Dermis microvascular lymphatic vessel endothelial cell (primary cell): ENCODE measurements at places on chromosomes 5 and 9.

DNA sequence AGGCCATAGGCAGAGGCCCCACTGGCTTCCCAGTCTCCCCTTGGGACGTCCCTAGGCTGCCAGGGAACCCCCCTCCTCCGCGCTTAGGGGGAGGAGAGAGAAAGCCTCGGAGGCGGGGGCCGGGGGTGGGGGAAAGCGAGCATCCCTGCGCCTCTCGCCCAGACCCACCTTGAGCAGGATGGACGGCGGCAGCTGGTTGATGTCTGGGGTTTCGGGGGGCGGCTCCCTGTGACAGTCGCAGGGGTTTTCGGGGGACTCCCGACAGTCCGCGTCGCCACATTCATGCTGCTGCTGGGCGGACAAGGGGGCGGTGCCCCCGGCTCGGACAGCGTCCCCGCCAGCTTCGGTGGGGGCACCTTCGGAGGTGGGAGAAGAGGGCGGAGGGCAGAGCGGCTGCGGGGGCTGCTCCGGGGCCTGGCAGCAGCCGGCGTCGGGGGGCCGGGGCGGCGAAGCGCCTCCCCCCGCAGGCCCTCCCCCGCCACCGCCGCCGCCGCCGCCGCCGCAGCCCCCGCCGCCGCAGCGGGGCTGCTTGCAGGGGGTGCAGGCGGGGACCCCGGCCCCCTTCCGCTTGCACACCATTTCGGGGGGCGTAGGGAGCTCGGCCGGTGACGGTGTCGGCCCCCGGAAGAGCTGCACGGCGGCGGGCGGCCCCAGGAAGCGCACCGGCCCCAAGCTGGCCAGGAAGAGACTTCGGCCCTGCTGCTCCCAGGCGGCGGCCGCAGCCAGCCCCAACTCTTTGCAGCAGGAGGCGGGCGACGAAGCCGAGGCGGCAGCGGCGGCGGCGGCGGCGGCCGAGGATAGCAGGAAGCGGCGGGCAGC, 1.2 kb downstream of the FBXL17 start:
- peak; percentile 40 for DNase-seq

GRCh38 chr5:171418982-171419687, at the start of gene FGF18:
Gene FGF18 (plus strand): TSS chr5:171419647. CDS start chr5:171420200, 553 bp downstream.
- peak; percentile 37 for DNase-seq

DNA sequence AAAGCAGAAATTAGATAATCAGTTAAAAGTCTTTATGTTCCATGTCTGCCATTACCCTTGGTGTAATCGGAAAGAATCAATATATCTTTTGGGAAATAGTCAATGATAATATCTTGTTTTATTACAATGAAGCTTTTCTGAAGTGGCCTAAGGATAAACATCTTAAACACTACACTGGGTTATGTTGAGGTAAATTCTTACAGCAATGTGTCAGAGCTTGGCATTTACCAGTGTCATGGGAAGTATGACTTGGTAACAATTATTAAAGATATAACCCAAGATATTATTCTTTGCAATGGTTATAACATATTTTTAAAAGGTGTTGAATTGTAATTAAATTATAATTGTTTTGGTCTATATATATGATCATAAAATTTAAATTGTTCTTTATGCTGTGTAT, 84.7 kb downstream of the CFAP95 start:
- no peak for DNase-seq

DNA sequence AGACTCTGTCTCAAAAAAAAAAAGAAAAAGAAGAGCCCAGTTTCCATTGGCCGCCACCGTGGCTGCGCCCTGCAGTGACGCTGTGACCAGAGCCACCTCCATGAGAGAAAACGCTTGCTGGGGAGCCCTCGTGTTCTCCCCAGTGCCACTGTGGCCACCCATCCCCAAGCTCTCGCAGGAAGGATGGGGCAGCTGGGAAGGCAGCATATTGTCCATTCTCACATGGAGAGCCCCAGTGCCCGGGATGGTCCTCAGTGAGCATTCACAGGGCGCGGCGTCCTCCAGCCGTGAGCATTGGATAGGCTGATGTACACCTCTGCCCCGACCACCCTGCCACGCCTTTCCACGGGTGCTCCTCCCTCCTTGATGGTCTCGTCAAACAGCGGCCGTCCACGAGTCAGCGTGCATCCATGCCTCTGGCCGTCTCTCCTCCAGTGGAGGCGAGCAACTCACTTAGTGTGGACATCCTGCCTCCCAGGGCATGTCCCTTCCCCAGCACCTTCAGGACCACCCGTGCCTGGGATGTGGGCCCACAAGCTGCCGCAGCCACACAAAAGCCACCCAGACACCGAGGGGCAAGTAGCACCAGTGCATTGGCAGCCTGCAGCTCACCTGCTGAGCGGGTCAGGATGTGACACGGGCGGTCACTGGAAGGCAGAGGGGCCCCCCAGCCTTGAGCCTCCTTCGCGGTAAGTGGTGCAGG, 23.4 kb upstream of the SLC6A19 start:
- DNase-seq = no peak

DNA sequence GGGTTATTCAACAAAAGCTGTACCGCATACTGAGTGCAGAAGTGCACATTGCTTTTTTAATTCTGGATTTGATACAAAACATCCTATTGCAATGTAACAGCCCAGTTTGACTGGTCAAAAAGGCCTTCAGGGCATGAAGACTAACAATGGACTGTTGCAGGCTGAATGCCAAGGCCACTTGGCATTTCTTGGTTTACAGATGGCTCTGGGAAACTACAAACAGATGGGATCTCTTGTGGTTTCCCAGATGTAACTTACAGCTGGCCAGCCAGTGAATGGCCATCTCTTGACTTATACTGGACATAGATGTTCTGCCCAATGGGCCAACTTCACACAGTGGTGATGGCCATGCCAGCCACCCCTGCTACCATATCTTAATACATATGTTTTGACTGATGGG, 36.8 kb downstream of the UGT3A2 start:
- no peak for DNase-seq

DNA sequence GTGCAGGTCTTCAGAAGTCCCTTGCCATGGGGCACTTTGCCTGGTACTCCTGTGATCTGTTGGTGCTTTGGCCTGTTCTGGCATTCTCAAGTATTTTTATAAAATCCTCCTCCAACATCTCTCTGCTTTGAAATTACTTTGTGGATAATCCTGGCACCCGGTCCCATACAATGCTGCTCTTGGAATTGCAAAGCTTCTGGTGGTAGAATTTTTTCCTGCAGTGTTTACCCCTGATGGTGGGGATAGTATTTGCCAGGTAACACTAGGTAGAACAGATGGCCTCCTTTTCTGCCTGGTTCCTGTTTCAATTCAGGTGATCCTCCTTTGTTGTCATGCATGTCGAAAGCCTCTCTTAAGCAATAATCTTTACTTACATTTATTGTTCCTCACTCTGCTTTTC, 109.8 kb upstream of the ATP10B start:
- no peak for DNase-seq

- no peak for DNase-seq
Observed at GRCh38 chr5:51997949-51998348, 614.7 kb downstream of the ISL1 start.

DNA sequence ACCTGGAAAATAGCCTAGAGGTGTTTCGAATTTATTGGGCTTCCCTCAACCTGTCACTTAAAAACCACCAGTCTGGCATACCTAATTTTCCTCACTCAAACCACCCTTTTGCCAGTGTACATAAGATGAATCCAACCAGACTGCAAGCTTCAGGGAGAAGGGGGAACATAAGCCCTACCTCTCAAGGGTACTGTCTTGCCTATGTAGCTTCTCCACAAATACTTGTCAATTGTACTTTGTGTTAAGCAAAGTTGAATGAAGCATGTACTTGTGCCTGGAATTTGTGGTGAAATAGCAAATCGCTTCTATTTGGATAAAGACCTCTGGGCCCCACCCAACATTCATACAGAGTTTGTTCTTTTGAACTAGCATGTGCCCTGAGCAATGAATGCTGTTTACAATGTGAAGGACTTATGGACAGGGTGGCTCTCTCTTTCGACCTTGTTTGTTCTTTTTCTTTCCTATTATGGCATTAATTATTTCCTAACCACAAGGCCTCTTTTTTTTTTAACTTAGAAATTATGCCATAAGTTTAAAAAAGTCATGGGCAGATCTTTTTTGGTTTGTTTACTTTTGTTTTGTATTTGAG, 580.2 kb downstream of the EBF1 start:
- DNase-seq = no peak

DNA sequence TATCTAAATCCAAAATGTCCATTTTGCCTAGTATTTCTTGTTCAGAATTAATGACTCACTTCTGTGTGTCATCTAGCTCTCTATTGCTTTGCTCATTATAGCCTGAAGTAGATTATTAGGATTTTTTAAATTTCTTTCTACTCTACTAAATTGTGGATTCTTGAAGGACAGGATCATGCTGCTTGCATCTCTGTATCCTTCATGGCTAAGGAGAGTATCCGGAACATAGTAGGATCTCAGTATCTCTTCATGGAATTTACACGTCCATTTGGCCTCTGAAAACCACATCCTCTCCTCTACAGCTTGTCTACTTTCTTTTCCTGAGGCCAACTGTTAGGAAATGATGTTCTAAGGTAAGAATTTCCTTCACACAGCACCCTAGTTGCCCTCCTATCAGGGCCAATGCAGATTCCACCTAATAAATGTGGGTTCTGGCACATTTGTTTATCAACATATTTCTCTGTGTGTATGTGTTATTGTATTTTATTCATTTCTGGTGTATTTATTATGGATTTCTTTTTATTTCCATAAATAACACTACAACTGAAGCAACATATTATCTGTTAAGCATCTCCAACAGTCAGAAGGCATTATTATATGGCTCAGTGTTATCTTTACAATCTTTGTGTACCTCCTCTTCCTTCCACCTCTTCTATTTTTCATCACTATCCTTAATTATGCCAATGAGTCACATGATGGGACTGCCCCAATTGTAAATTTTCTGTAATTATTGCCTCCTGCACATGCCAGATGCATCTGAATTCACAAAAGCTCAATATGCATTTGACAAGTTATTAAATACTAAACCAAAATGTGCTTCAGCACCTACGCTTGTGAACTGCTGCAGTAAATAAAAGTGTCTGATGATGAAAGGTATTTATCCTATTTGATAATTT, 557.8 kb upstream of the TLE4 start:
- peak; percentile 77 for DNase-seq

GRCh38 chr5:17912794-17913193, 278.5 kb downstream of the TAF11L14 start:
- no peak for DNase-seq

DNA sequence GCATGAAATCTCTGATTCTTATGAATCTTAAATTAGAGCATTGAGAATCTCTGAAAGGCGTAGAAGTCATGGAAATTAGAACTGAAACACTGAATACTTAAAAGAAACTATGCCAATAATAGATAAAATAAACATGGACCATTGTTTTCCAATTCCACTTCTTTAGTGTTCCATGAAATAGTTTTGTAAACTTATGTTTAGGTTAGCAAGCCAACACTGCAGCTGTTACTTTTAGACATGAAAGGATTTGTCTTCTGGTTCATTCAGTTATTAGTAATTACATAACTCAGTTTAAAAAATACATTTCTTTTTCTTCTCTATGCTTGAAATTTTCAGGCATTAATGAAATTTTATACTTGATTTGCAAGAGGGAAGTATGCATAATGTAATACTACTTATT, 733.4 kb upstream of the NUDT12 start:
- no peak for DNase-seq

DNA sequence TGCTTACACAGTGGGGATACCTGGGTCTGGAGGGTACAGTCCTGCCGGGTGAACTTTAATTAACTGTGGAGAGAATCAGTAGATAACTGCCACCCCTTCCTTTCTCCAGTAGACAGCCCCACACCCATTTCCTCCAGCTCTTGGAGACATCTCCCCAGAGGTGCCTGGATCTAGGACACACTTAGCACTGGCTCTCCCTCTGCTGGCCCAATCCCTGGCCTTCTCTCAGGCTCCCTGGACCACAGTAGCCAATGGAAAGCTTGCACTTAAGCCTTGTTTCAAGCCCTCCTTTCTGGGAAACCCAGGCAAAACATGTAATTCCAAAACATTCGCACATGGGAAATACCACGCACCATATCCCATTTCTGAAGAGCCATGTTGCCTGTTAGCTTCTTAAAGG, 169.2 kb upstream of the GAS1 start:
- DNase-seq = no peak
